ENCODE measurements at places on chromosomes 3 and 15.

- DNase-seq, result peak; percentile 60
Measured at GRCh38 chr15:31263751-31264558, 62.7 kb upstream of the KLF13 start.

- DNase-seq, result no peak
Measured at GRCh38 chr3:189914799-189915198, 205.9 kb downstream of the P3H2 start.

- no peak for DNase-seq
Measured at GRCh38 chr3:155520463-155520862, 224.4 kb downstream of the PLCH1 start.

DNA sequence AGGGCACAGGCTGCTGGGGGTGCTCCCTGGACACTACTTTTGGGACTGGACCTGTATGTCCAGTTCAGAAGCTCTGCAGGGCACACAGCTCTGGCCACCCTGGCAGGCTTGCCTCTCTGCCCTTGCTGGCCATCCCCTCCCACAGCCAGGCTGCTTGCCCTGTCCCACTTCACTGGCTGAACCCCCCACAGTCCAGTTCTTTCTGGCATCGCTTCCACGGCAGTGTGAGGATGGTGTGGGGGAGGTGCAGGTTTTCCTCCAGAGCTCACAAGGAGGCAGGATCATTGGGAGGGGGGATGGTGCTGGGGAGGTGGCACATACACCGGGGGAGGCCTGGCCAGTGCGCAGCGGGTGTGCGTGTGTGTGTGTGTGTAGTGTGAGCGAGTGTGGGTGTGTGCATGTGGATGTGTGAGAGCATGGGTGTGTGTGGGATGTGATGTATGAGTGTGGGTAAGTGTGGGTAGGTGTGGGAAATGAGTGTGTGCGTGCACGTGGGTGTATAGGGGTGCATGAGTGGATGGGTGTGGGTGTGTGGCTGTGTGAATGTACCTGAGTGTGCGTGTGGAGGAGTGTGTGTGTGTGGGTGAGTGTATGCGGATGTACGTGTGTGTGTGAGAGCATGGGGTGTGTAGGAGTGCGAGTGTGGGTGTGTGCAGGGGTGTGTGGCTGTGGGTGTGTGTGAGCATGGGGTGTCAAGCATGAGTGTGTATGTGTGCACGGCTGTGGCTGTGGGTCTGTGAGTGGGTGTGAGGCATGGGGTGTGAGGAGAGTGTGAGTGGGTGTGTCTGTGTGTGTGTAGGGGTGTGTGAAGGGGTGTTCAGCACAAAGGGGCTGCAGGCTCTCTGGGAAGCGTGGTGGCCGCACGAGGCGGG is 155.2 kb downstream of the NSMCE3 start:
- DNase-seq, result no peak

DNA sequence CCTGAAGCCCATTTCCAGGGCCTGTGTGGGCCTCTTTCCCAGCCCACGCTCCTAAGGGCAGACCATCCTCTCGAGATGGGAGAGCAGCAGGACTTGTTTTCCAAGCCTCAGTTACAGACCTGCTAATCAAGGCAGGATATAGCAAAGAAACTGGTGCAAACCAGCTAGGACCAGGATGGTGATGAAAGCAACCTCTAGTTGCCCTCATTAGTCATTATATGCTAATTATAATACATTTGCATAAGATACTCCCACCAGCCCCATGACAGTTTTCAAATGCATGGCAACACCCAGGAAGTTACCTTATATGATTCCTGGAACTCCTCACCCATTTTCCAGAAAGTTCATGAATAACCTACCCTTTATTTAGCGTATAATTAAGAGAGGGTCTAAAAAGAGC is 34.4 kb upstream of the TRH start:
- no peak for DNase-seq

DNA sequence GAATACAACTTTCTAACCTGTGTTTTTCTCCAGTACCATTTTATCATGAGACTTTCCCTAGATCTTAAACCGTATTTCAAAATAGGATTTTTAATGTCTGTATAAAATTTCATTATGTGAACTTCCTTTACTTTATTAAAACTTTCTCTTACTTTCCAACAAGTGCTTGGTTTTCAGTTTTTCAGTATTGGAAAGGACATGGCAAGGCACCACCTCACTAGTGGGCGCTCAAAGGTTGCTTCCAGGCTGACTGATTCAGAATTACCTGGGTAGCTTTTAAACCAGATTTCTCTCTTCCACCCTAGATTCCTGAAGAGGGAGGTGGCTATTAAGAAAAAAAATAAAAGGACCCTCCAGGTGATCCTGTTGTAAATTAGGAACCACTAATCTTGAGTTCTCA is 236.6 kb downstream of the SOX2 start:
- no peak for DNase-seq

DNA sequence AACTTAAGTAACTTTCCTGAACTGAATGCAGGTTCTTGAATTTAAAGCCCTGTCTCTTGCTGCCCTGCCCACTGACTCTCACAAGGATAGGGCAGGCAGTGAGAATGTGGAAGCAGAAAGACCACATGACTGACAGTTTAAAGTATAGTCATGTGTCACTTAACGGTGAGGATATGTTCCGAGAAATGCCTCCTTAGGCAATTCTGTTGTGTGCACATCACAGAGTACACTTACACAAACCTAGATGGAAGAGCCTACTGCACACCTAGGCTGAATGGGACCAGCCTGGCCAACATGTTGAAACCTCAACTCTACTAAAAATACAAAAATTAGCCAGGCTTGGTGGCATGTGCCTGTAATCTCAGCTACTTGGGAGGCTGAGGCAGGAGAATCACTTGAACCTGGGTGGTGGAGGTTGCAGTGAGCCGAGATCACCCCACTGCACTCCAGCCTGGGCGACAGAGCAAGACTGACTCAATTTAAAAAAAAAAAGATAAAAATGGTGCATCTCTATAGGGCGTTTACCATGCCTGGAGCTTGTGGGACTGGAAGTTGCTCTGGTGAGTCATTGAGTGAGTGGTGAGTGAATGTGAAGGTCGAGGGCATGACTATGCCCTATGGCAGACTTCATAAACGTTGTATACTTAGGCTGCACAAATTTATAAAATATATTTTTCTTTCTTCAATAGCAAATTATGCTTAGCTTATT is 18.9 kb upstream of the COPG1 start:
- DNase-seq, result no peak

DNA sequence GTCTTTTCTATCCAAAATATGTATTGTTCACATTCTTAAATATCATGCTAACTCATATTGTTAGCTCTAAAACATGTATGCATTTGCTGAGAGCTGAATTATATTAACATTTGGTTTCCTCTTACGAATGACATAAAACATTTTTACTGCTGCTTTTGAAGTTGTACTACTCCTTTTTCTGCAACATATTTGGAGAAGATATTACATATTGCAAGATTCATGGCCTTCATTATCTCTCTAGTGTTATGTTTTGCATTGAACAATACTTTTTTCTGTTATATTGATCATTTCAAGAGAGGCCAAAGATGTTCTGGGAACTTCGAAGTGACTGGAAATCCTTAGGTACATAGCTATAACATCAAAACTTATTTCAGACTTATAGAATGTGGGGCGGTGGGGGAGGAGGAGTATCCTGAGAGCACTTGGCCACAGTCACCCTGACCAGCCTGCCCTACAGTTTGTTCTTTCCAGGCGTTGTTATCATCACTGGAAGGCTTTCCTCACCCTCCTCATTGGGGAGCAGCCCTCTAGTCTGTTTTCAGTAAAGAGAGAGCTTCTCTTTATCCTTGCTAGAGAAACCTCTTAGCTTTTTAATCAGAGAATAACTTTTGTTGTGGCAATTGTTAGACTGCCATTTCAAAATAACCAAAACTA is 868.6 kb downstream of the OTOL1 start:
- no peak for DNase-seq

DNA sequence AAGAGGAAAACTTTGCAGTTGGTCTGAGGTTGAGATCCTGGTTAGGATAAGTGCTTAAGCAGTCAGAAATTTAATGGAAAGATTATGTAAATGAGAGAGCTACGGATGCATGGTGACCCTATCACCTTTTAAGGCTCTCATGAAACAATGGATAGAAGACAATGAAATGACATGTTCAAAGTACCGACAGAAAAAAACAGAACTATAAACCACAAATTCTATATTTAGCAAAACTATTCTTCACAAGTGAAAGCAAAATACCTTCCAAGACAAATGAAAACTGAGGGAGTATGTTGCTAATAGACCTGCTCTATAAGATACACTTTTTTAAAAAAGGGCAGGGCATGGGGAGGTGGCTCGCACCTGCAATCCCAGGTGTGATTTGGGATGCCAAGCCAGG is 32.2 kb downstream of the DNAAF4 start:
- DNase-seq, result no peak

GRCh38 chr3:46395766-46396530 is 10.9 kb downstream of the CCR5AS start:
- DNase-seq, result no peak

GRCh38 chr3:151174351-151174750 is 28.7 kb downstream of the GPR171 start:
- DNase-seq, result no peak

GRCh38 chr3:16102905-16103364 is 71.5 kb upstream of the GALNT15 start:
- DNase-seq, result no peak

DNA sequence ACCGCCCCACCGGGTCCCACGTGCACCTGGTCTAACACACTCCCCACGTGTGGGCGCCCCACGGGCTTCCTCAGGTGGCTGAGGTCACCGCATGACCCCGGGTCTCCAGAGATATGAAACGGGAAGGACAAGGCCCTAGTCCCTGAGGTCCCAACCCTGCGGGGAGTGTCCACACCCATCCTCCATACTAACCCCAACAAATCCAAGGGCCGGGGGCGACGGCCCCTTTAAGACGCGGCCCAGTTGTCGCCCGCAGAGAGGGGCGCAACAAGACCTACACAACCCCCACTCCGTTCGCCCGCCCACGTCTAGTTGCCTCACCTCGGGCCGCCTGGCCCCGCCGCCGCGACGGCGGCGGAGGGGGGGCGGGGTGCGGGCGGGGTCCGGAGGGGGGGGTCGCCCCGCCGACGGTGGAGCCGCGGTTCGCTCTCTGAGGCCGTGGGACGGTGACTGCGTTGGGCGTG is 396 bp downstream of the INO80 start:
- peak; percentile 15 for DNase-seq

GRCh38 chr3:151579571-151580270 is 118.9 kb upstream of the IGSF10 start:
- no peak for DNase-seq

DNA sequence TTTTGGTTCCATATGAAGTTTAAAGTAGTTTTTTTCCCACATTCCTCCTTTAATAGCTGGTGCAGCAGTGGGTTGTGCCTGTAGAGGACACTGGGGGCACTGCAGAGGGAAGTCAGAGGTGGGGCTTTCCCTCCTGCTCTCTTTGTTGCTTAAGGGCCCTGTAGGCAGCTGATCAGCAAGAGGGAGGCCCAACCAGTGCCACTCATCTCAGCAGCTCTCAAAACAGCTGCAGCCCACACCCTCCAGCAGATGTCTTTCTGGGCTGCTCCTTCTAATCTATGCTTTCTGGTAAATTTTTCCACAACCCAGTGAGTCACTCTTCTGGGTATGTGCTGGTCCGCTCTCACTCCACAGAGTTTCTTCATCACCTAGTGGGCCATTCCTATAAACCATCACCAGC is 263.8 kb downstream of the FEZF2 start:
- DNase-seq, result no peak

- DNase-seq, result no peak
Measured at GRCh38 chr3:2684046-2684445, 426.1 kb downstream of the IL5RA start.

- no peak for DNase-seq
Measured at GRCh38 chr3:8658306-8659212, 14.0 kb upstream of the SSUH2 start.

- no peak for DNase-seq
Measured at GRCh38 chr3:124883766-124884473, 3.2 kb downstream of the ITGB5 start.

DNA sequence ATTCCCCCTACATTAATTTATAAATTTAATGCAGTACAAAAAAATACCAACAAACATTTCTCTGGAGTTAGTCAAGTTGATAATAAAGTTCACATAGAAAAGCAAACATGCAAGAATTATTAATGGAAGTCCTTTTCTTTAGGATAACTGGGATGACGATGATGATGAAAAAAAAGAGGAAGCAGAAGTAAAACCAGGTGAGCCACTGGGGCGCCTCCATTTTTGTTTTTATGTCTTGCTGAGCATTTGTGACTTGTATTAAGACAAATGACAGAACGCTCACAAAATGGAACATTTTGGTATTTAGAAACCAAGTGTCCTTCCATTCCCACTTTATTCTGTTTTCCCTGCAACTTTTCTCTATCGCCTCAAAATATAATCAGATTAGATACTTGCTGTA is 13.8 kb downstream of the EIF3J start:
- no peak for DNase-seq

- peak; percentile 16 for DNase-seq
Measured at GRCh38 chr15:92958105-92958504, 58.0 kb downstream of the CHD2 start.

DNA sequence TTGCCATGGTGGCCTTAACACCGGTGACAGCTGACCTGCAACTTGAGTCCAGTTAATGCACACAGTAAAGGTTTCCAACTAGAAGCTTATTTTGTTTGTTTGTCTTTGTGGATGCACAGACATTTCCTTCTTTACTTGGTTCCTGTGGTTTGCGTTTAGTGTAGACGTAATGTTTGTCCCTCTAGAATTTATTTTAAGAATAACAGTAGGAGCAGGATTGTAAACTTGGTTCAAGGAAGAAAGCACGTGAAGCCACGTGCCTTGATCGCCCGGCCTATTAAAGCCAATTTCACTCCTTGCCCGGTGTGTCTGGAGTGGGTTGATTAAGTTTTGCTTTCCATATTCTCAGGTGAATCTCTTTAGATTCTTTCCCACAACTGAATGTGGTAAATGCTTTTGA is 263.2 kb upstream of the C2CD4B start:
- no peak for DNase-seq

DNA sequence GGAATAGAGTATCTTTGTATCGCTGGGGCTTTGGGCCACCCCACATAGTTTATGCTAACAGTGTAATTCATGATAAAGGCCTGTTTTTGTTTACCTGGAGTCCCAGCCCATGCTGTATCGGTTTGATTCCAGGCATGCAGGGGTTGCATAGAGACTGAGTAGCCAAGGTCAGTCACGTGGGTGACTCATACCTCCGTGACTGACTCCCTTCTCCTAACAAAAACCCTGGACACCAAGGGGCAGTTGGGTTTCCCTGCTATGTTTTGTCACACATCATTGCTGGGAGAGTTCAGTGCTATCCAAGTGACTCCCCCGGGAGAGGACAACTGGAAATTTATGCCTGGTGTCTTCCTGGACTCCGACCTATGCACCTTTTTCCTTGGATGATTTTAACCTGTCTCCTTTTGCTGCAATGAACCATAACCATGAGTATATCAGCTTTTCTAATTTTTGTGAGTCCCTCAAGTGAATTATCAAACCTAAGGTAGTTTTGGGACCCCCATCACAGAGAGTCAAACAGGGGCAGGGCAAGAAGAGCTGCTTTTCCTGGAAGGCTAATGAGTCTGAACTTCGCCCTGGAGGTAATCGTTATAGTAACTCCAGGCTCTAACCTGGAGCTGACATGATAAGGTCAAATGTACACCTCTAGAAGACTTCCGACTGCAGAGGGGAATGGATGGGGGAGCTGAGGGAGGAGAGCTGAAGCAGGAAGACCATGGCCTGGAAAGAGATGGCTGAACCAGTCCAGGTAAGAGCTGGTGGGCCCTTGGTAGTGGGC is 57.0 kb downstream of the SRGAP3 start:
- no peak for DNase-seq

GRCh38 chr15:89168316-89168833 is 53.0 kb downstream of the RLBP1 start:
- no peak for DNase-seq

GRCh38 chr3:20458994-20459716 is 273.1 kb upstream of the SGO1 start:
- DNase-seq, result no peak
